ENCODE measurements at places on chromosomes 2 and 18.

DNA sequence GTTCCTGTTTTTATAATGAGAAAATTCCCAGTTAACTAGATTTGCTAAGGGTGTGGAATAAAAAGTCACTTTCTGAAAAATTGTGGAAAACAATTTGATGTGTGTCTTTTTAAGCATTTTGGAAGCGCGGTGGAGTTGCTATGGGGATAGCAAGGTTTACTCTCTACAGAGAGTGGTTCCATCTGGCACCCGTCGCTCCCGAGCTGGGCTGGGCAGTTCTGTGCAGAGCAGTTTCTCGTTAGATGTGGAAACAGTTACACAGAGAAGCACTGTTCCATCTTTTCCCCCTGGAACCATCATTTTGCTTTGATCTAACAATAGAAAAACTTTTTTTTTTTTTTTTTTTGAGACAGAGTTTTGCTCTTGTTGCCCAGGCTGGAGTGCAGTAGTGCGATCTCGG lies 17.4 kb downstream of the LDLRAD4 start:
- no peak for DNase-seq

DNA sequence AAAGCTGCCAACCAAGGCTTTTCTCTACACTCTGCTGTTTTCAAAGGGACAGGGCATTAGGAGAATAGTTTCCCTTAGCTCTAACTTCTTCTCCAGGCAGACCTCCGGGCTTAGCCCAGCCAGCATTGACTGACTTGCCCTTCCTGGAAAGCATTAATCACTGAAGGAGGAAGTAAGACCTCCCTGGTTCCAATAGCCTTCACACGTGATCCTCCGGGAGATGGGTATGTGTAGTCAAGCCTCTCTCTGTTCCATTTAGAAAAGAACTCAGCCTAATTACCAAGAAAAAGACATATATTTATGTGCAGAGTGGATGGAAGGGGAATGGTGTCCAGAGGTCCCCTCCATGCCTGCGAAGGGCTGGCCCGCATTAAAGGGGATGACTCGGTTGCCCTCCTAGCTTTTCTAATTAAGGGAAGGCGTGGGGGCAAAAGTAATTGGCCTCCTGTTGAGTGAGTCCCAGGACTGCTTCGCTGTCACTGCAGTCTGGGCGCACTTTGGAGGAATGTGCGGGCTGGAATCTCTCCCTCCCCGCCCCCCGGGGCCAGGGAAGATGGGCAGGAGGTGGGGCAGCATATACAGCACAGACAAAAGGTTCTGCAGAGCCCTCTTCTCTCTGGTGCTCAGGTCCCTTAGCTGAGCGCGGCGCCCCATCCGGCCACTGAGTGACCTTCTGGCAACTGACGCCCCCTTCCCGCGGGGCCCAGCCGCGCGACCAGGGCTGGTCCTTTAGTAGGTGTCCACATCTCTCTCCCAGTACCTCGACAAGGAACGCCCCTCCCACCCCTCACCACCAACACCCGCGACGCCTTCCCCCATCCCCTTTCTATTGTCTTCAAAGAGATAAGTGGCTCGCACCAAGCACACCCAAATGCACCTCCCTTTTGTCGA lies 686.0 kb downstream of the NRXN1 start:
- no peak for DNase-seq

- DNase-seq: peak; percentile 70
Measured at GRCh38 chr2:148900350-148900837, 25.4 kb downstream of the KIF5C start.

GRCh38 chr18:36095936-36096519 lies 28.7 kb upstream of the RPRD1A start:
- no peak for DNase-seq

GRCh38 chr2:2861666-2862240 lies 515.9 kb downstream of the EIPR1 start:
- DNase-seq: no peak

- DNase-seq: no peak
Measured at GRCh38 chr2:31469648-31470047, 55.1 kb upstream of the XDH start.

GRCh38 chr18:2468051-2468450 lies 103.3 kb downstream of the METTL4 start:
- DNase-seq: no peak

DNA sequence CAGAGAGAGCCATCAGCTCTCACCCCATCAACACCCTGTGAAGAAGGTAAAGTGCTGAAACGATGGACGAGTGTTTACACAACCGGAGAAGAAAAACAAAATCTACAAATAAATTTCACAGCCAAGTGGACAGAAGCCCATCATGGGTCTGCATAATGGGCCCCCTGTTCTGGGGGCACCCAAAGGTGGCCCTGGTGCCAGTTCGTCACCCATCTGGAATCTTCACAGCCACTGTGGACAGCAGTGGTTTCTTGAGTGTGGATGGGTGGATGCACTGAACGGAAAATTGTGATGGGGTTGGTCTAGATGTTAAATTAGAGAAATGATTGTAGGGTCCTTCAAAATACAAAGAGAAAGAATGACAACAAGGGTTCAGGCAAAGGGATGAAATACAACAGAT lies 38.8 kb downstream of the ANKMY1 start:
- no peak for DNase-seq

DNA sequence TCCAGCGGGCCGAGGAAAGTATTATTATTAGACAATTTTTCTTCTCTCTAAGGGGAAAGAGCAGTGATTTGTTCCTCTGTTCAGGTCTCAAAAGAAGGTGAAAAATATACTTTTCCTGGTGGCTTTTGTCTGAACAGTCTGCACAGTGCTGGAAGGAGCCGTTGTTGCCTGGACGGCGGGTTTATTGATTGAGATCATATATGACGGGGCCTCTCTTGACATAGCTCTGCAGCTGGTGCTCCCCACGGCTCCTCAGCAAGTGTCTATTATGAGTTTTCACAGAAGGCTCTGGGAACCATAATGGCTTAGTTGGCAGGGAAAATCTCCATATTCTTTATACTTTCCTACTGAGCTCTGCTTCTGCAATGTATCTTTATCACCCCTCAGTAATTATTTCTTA lies 42.9 kb downstream of the FSHR start:
- DNase-seq: no peak

DNA sequence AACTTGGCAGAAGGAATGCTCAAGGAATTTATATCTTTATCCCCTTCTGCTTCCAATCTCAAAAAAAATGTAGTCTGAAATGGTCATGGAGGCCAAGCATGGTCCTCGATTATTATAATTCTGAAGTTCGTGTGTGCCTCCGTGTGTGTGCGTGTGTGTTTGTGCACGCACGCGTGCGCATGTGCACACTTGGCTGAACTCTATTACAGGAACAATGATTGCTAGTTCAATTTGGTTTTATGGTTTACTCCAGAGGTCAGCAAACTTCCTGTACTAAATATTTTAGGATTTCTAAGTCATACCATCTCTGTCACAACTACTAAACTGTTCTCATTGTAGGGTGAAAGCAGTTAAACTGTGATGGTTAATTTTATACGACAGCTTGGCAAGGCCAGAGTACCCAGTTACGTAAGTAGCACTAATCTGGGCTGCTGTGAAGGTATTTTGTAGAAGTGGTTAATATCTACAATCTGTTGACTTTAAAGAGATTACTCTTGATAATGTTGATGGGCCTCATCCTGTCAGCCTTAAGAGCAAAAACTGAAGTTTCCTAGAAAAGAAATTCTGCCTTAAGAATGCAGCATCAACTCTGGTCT lies 5.8 kb upstream of the MARCHF7 start:
- DNase-seq: no peak

DNA sequence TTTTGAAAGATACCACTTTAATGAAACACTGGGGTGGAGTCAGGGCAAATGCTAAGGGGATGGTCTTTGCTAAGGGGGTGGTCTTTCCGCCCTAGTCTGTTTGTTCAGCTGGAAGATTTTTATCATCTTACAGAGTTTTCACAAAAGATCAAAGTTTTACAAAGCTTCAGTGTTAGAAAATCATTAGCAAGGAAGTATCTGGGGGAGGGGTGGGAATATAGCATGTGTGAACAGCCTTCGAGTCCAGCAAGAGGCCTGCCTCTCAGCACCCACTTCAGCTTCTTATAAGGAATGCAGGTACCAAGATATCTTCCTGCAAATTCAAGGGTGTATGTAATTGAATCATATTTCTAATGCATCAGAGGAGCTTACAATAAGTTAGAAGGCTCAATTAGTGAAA lies 112.9 kb downstream of the RAPGEF4 start:
- no peak for DNase-seq

DNA sequence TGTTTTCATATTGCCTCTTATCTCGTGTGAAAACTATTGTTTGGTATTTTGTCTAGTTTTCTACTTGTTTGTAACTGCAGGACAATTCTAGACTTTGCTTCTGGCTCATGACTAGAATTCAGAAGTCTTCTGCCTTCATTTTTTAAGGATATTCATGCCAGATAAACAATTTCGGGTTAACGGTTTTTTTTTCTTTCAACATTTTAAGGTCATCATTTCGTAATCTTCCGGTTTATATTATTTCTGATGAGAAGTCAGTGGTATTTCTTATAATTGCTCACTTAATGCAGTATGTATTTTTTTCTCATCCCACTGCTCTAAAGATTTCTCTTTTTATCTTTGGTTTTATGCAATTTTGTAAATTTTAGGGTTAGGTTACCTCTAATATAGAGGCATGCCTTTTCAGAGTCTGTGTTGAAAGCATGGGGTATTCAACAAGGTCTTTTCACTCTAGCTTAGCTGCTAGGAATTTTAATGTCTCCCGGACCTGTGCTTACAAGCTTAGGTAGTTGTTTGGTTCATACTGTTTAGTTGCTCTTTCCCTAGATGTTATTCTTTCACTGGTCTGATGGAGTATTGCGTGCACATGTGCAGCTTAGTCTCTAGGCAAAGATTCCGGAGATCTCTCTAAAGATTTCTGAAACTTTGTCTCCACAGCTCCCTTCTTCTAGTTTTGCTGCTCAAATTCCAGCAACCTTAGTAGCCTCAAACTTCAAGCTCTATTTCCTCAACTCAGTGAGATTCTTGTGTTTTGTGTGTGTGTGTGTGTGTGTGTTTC lies 198.1 kb downstream of the MCFD2 start:
- no peak for DNase-seq

DNA sequence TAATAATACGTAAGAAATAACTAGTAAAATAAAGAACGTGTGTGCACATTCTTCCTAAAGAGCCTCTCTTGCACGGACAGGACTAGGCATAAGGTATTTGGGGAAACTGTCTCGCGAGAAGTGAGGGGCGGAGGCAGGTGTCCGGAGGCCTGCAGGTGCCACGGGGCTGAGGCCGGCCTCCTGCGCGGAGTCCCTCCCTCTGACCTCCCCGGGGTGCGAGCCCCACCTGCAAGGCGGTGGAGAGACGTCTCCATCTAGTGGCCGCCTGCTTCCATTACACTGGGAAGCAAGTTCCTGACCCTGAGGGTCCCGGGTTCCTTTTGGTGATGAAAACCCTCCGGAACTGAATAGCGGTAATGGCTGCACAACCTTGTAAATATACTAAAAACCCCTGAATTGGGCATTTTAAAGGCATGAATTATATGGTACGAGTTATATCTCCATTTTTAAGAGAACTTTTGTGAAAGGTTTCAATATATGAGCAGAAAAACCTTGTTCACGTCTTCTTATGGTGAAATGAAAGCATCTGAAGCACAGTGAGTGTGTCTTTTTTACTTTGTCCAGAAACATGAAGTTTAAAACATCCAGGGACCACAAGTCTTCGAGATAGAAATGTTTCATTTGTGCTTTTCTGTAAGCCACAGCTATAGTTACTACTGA lies 35.5 kb upstream of the CTDP1 start:
- peak; percentile 34 for DNase-seq

DNA sequence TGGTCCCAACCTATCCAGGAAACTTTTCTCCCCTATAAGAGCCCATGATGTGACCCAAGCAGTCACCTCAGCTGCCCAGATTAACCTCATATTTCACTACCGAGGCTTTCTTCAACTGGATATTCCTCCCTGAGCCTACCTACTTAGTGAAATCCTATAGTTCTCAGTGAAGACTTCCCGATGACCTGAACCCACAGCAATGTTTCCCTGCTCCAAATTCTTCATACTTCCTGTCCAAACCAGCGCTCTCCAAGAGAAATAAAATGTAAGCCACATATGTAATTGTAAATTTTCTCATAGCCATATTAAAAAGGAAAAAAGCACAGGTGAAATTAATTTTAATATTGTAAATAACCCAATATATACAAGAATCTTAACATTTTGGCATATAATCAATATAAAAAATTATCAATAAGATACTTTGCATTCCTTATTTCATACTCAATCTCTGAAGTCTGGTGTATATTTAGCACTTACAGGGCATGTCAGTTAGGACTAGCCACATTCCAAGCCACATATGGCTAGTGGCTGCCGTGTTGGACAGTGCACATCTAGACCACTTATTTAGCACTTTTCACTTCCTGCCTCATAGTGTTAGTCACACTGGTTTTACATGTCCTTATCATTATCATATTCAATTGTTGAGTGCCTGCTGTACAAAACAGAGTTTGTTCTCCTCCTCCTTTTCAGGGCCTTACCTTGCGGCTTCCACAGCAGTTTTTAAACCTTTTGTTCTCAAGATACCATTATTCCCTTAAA lies 1.9 kb upstream of the STAT4 start:
- no peak for DNase-seq

DNA sequence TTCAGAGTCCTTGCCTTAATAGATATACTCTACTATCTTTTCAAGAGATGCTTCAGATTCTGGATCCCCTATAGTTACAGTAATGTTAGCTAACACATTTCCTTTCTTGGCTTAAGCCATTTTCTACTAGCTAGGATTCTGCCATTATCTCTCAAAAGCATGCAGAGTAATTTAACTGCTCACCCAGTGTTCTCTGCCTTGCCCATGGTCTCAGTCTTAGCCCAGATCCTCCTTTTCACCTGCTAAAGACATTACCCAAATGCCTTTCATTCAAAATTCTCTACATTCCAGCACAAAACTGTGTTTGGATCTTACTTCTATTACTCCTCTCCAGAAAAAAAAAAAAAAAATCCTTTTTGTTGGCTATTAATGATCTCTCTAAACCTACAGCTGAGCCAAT lies 474.2 kb upstream of the LRRTM1 start:
- DNase-seq: no peak

- no peak for DNase-seq
Measured at GRCh38 chr2:213187386-213187785, 36.0 kb upstream of the IKZF2 start.

- DNase-seq: no peak
Measured at GRCh38 chr2:42984081-42984480, 191.7 kb upstream of the HAAO start.

DNA sequence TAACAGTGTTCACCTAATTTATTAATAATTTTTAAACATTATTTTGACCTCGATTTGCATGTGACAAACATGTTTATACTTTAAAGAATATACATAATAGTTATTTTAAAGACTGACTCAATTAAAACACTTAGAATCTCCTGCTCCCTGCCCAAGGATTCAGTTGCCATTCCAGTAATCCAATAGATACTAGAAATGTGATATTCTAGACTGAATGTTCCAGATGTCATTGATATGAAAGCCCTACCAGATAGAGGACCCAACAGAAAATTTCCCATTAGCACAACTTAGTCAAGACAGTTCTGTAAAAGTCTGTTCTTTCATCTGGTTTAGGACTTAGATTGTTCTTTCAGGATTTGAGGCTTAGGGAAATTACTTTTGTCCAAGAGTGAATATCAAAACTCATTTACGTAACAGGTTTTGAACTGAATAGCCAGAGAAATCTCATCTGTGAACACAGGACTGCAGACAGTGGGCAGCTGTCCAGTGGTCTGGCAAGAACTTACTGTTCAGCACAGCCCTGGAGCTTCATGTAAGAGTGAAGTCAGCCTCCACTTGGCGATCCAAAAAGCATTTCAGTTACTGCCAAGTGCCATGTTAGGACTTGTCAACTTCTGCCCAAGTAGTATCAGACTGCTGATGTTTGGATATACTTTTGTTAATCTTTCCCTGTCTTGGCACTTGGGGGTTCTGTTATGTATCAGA lies 77.5 kb downstream of the OSBPL6 start:
- no peak for DNase-seq

Measured in NCI-H1417 treated with DMSO at 0.1 percent for 48 hours (cell line).